Stimulated activated CD8-positive, alpha-beta memory T cell treated with anti-CD3 and anti-CD28 coated beads, Interleukin-15, amount 100 ng/mL, for 48 hours (primary cell): ENCODE measurements at places on chromosomes 7 and 10.

GRCh38 chr10:88793712-88794299 lies 8.7 kb upstream of the LIPM start:
- DNase-seq: no peak

DNA sequence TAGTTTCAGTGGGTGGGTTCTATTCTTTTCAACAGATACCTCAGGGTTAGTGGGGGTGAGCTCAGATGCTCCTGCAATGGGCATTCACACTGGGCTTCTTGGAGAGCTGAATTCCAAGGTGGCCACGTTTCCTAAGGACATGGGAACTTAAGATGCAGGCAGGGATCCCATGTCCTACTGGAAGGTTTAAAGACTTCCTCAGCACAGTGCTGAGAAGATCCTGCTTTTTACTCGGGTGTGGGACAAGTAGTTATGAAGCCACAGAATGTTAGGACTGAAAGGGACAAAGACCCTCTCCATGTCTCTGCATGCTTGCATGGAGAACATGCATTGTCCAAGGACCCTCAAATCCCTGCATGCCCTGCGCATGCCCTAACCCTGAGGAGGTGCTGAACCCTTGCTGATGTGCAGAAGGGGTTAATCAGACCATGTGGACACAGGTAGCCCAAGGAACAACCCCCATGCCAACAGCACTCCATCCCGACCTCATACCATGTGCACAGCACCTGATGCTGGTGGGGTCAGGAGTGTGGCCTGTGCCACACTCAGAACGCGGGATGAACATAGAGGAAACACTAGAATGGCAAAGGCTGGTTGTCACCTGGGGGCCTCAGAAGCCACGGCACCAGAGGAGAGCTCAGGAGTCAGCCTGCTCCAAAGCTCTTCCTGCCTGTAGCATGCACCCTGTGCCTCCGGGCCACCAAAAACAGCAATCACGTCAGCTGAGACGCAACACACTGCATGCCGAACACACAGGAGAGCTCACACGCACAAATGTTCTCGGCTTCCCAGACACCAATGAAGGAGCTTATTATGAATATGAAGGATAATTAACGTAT lies 15.2 kb downstream of the IL2RA start:
- DNase-seq: no peak

GRCh38 chr10:101896225-101896877 lies 52.8 kb upstream of the KCNIP2 start:
- DNase-seq: no peak

GRCh38 chr7:151876899-151877777 lies at the start of gene PRKAG2:
Gene PRKAG2 (minus strand): TSS chr7:151877115. CDS start chr7:151876620, 495 bp downstream.
- DNase-seq: peak; percentile 59

DNA sequence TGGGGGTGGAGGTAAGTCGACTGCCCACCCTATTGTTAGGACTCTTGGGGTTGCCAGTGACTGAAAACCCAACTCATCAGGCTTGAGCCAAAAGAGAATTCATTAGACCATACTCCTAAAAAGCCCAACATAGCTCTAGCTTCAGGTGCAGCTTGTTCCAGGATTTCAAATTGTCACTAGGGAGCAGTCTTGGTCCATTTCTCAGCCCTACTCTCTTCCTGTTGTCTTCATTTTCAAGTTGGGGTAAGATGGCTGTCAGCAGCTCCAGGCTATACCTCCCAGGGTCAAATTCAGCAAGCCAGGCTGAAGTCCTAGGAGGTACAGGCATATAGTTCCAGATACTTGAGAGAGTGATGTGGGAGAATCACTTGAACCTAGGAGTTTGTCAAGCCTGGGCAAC lies 14.9 kb upstream of the COL13A1 start:
- no peak for DNase-seq

DNA sequence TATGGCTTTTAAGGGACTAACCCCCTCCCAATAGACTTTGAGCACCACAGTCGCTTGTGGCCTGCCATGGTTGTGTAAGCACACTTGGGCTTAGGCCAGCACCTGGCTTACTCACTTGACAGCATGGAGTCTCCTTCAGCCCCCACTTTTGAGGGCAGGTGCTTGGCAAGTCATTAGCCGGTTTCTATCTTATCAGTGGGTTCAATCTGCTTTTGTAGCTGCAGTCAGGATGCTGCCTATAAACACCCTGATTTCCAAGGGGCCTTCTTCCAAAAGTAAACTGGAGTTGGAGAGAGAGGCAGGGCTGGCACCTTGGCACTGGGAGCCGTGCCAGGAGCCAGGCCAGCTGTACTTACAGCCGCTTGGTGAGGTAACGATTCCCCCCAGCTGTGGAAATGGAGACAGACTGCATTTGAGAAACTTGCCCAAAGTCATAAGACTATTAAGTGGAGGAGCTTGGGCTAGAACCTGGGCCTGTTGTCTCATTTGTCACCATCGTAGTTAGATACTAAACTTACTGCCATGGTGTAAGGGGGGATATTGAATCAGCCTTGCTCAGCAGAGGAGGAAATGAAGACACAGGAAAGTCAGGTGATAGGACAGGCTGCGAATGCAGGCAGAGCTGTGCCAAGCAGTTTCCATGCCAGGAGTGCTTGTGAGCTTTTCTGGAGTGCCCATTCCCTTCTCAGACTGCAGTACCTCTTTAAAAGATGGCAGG lies 92.2 kb upstream of the EFCAB10 start:
- DNase-seq: no peak

DNA sequence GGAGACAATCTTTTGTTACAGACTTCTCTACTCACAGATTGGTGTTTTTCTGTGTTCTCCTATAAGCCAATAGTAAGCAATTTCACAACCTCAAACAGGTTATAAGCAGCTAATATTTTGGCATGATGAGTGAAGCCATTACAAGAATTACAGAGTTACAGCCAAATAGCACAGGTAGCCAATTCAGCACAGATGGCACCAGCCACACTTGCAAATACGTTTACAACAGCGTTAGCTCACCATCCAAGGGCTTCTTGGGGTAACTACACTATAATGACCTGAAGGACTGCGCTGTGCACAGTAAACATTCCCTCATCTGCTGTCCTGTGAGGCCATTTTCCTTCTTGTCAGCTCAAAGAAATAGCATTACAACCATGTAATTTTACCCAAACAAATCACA lies 428.6 kb downstream of the TCERG1L start:
- no peak for DNase-seq

DNA sequence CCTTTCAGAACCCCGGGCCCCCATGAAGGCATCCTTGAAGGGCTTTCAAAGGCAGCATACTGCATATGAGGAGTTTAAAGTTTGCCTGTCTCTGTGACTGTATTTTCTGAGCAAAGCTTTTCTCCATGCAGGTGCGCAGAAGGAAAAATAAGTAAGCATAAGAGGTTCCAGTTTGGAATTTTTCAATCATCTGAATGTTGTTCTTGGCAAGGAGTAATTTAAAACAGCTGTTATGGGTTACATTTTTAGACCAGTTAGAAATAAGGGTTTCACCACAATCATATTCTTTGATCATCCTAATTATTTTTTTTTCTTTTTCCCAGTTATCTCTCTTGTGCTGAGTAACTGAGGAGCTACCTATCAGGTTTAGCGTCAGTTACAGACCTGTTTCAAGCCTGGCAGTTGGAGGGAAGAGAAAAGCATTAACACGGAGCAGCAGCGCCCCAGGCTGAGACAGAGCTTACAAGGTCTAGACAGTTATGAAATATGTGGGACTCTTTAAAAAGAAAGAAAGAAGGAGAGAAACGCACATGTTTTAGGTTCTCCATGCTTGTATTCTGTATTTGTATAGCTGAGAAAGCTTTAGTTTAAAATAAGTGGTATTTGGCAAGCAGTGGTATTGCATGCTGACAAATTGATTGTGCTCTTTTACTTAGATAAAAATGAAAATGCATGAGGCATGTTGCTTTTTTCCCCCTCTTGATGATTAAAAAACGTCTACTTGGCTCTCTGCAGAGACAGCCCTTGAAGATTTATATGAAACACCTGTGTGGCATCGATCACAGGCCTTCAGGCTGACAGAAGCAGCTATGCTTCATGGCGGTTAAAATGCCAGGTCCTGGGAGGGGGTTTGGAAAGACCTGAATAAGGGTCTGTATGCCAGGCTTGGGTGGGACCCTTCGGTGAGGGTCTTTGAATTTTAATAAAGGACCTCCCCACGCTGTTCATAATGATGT lies 157.6 kb downstream of the GRK5 start:
- DNase-seq: no peak

- DNase-seq: no peak
These were observed 5.2 kb downstream of the IKZF1 start for GRCh38 chr7:50309721-50310120.

- no peak for DNase-seq
These were observed 56.0 kb downstream of the BPGM start for GRCh38 chr7:134702366-134703240.

- no peak for DNase-seq
These were observed 65.5 kb downstream of the PYROXD2 start for GRCh38 chr10:98349508-98349922.

DNA sequence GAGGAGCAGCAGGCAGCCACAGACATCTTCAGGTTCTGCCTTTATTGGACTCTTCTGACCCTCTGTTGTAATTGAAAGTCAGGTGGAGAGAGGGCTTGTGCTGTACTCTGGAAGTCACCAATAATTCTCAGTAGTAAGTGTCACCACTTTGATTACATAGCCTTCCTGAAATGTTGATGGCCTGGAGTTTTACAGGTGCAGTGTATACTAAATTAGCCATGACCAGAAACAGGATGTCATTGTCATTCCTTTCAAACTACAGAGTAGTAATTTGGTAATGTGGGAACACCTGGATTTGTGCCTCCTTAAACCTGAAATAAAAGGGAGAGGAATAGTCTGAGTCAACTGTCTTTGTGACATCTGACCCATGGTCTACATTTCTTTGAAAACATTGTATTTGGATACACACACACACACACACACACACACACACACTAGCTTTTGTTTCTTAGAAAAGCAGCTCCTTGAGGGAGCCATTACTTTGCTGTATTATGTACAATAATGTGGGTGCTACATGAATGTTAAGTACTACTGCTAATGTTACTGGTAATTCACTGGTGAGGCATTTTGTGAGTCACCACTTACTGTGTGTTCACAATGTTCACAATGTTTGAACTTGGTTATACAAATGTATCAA lies 19.6 kb downstream of the ARL4A start:
- no peak for DNase-seq

- DNase-seq: no peak
These were observed 64.9 kb downstream of the IKZF1 start for GRCh38 chr7:50369143-50370026.

GRCh38 chr10:33858326-33858725 lies 523.9 kb upstream of the NRP1 start:
- DNase-seq: no peak

DNA sequence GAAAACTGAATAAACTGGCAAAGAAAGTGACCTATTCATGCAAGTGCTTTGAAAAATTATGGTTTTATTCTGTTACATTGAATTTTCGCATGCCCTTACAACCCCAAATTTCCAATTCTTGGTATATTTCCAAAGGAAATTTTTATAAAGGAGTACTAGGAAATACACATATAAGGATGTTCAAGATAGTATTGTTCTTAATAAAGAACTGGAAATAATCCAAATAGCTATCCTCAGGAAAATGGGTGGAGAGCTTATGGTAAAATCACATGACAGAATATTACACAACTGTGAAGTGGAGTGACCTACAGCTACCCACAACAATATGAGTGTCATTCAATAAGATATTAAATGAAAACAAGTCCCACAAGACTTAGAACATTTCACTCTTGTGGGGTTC lies 138.9 kb upstream of the BMPER start:
- no peak for DNase-seq

- no peak for DNase-seq
These were observed 397.5 kb downstream of the CDC14C start for GRCh38 chr7:49321843-49322242.

GRCh38 chr10:35126530-35127288 lies at the start of gene CREM:
Gene CREM (plus strand): TSS chr10:35126846. CDS start chr10:35137836, 10,990 bp downstream.
- DNase-seq: peak; percentile 98

GRCh38 chr7:100865938-100866728 lies 1.1 kb upstream of the TRIP6 start:
- no peak for DNase-seq
